ENCODE measurements at places on chromosomes 7 and 10. TPM values are rescaled to one million over a fixed set of nuclear protein-coding genes. Genes with fewer than 3 reads are reported as not detected.

SAMD9 gene
- total RNA-seq = 22.2 TPM

LIPF gene
- total RNA-seq = not detected

COL17A1 gene
- 1.6 TPM for total RNA-seq

CUZD1 gene
- total RNA-seq = 0.32 TPM

ASB10 gene
- not detected for total RNA-seq

NUTM2D gene
- total RNA-seq = 2.3 TPM

CRYGN gene
- 0.16 TPM for total RNA-seq

KCP gene
- total RNA-seq = 0.32 TPM

RARRES2 gene
- total RNA-seq = not detected

AFAP1L2 gene
- 1.8 TPM for total RNA-seq

CCDC3 gene
- total RNA-seq = 0.36 TPM

A1CF gene
- not detected for total RNA-seq
